ENCODE measurements at places on chromosomes 5 and 9.

DNA sequence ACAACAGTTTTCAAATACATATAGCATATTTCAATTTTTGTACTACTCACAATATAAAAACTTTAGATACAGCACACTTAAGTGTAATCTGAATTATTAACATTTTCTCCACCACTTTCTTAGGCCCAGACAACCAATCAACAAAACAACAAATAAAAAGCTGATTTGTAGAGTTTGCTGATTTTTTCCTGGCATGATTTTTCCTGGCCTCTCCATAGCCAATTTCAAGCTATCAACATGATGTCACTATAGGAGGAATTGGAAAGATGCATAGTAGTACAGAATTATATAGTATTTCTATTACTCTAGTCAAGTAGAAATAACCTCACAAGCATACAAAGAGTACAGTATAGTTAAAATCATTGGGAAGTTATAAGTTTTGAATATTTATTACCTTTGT is 35.1 kb upstream of the ADAMTS19 start:
- no peak for DNase-seq

DNA sequence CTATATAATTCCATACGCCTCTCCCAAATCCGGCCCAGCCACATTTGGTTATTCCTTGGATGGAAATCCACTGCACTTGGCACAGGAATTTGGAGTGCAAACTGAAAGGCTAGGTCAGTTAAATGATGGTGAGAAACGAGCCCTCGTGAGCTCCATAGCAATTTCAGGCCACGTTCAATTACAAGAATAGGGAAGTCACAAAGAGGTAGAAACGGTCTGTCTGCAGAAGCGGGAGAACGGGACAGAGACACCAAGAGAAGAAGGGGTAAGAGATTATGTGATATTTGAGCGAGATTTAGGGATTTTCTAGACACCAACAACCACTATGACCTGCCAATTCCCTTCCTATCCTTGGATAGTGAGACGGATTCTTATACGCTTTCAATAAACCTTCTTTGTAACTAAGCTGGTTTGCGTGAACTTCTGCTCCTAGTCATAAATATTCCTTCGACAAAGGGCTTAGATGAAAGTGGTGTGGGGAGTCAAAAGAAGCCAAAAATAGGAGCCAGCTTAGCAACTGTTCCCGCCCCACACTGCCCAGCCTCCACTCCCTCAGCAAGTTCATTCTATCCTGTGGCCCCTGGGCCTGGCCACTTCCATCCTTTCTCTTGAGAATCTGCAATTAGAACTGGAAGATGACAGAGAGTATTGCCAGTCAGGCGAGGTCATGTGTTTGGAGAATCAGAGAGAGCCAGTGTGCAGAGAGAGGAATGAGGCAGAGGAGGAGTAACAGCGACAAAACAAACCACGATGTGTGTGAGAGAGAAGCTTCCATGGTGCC is 118.4 kb downstream of the ZNF608 start:
- no peak for DNase-seq

DNA sequence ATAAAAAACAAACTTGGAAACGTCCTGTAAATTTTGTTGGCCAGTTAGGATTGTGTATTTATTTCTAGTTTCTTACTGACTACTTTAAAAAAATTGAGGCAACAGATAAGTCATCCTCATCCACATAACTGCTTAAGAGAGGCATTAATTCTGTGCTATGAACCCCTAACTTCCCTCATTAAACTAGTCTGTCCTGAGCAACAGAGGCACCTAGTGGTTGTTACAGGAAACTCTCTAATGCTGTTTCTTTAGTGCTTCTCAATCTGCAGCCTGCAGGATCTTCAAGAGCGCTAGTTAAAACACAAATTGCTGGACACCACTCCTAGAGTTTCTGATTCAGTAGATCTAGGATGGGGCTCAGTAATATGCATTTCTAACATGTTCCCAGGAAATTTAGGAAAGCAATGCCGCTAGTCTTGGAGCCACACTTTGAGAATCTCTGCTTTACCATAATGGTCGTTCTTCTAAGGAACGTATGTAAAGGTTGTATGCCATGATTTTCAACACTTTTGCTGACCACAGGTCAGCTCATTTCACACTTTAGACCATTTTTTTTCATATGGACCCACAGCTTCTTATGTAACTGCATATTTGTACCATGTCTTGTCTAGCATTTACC is 410.1 kb upstream of the SMARCA2 start:
- DNase-seq = no peak

- no peak for DNase-seq
Measured at GRCh38 chr9:89548071-89548638, 50.2 kb upstream of the SEMA4D start.

GRCh38 chr5:134477462-134478245 is 47.8 kb upstream of the JADE2 start:
- no peak for DNase-seq

DNA sequence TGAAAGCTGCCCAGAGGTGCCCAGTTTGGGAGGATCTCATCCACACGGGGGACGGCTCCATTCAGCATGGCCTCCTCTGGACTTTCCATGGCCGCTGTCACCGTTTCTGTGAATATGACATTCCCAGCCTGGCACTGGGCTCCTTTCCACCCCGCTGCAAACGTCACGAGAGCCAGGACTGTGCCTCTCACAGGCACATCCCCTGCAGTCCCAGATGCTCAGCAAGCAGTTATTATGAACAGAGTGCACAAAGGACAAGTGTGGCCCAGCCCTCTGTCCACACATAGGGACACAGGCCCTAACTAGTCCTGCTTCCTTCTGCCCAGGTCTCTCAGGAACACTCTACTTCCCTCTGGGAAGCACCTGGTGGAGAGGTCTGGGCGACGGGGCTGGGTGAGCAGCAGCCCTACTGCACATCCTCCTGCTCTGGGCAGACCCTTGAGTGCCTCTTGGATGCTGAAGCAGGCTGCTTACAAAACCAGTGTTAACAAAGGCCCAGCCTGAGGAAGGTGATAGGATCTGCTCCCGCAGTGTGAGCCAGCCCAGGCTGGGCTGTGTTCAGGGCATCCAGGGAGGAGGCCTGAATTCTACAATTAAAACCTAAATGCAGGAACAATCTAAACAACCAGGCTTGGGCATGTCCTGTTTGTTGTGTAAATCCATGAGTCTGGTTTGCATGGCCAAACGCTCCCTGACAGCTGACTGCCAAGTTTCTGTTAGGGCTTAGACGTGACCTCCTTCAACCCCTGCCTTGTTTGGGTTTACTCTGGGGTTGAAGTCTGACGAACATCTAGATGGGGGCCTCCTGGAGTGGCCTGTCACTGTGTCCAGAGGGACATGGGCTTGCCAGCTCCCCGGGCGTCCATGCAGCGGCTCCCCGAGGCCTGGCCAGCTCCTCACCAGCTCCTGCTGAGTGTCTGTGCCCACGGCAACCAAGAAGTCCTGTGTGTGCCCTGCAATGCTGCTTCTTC is 269.8 kb downstream of the GADD45G start:
- no peak for DNase-seq

GRCh38 chr9:68625559-68625958 is 79.5 kb upstream of the PIP5K1B start:
- no peak for DNase-seq

DNA sequence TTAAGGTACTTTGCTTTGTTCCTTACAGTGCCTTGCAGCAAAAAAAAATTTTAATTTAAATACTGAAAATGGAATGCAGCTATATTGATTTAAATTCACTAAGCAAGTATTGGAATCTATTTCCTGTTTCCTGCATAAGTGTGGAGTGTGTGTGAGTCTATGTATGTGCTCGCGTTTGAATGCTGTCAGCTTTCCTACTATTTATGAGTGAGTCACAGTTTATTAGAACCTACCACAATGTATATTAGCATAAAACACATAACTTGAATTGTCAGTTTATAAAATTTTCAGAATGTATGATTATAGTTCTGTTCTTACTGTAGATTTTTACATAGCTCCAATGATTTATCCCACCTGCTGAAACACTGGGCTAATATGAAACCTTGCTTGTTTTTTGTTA is 302.1 kb downstream of the NR2F1-AS1 start:
- no peak for DNase-seq

GRCh38 chr9:89815061-89815902 is 210.5 kb downstream of the GADD45G start:
- no peak for DNase-seq

DNA sequence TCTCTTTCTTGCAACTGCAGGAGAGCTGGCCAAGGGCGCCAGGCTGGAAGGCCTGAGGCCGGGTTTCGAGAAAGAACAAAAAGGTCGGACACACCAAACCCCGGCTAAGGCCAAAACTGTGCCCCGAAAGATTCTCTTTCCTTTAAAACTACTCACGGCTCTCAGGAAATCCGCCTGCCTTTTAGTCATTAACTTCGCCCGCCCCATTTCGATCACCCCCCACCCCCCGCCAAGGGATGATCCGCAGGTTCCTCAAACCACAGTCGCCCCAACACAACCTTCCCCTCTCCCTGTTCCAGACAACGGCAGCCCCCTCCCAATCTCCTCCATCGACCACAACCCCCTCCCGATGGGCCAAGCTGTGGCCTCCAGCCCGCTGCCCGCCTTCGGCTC is 536 bp downstream of the FEM1C start:
- DNase-seq = peak; percentile 49

DNA sequence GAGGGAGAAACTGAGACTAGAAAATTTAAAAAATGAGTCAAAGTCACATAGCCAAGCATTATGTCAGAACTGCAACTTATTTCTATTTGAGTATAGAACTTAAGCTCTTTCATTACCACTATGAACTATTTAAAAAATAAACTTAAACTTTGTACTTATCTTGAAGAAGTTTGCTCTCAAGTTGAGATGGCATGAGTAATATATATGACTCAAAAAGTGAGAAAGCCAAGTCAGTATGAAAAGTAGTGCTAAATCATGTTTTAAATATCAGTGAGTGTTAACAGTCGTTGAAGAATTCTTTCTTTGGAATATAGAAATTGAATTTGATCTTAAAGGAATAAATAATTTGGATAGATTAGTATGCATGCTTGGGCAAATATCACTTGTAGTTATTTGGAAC is 36.3 kb upstream of the CDH10 start:
- DNase-seq = no peak

GRCh38 chr5:109005297-109006009 is 257.8 kb downstream of the FER start:
- DNase-seq = no peak

GRCh38 chr9:116269250-116269649 is 115.7 kb downstream of the PAPPA start:
- no peak for DNase-seq

GRCh38 chr5:135373736-135374515 is 25.1 kb downstream of the MACROH2A1 start:
- no peak for DNase-seq

- DNase-seq = no peak
Measured at GRCh38 chr9:5838884-5839571, 6.1 kb upstream of the ERMP1 start.

- DNase-seq = no peak
Measured at GRCh38 chr5:59354274-59354673, 539.3 kb downstream of the PDE4D start.

DNA sequence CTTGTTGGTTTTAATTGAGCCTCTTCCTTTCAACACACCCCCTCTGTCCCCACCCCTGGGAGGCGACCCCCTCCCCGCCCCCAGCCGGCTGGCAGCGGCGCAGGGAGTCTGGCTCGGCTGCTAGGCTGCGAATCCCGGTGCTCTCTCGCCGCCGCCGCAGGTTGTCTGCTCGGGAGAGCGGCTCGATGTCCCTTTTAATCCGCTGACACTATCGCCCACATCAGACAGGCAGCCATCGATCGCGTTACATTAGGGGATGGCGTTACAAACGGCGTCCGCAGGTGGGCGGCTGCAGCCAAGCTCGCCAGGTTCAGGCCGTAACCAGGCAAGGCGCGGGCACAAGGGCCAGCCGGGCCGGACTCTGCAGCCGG is 1.3 kb downstream of the NR2F1-AS1 start:
- DNase-seq = no peak

DNA sequence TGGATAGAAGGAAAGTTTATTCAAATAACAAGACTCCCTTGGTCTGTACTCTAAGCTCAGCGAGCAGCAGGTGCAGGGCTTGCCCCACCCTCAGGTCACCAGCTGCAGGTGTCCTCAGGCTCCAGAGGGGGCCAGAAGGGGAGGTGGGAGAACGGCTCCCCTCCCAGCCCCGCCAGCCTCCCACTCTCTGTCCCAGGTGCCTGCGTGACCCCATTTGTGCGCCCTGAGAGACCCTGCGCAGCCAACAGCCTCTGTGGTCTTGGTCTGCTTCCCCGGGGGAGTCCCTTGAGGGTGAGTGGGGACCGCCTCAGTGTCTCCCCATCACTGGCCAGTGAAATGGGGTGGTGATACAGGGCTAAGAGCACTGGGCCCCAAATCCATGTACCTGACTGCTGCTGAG is 62.3 kb upstream of the STXBP1 start:
- DNase-seq = no peak

GRCh38 chr5:10734037-10734709 is 26.9 kb downstream of the DAP start:
- no peak for DNase-seq

DNA sequence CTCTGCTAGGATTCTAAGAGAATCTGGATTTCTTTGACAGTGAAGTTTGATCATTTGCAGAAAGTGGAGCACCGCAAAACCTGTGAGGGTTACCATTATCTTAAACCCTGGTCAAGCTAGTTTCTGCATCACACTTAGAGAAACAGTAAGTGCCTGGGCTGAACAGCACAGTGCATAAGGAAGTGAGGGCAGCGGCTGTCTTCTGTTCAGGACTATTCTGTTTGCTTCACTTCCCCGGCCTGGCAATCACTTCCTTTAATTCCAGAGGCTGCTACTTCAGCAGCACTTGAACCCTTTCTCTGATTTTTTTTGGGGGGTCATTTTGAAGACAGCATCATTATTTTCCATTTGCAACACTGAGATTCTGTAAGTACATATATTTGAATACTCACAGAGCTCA is 32.0 kb downstream of the SEMA6A start:
- no peak for DNase-seq

- no peak for DNase-seq
Measured at GRCh38 chr9:36050476-36050875, 13.8 kb downstream of the RECK start.

GRCh38 chr9:134365791-134366222 is 39.6 kb downstream of the RXRA start:
- DNase-seq = no peak
